ENCODE measurements at places on chromosomes 13 and 19. TPM values are rescaled to one million over a fixed set of nuclear protein-coding genes. Genes with fewer than 3 reads are reported as not detected.

The MBD3L2B gene
- total RNA-seq, result not detected

The ZNF599 gene
- 7.9 TPM for total RNA-seq

The SAFB2 gene
- 25.7 TPM for total RNA-seq

The ANKRD24 gene
- total RNA-seq, result 2.1 TPM

The ZNF837 gene
- 1.9 TPM for total RNA-seq

The PPM1N gene
- 1.1 TPM for total RNA-seq

The CACNA1A gene
- 0.34 TPM for total RNA-seq

The TMEM255B gene
- total RNA-seq, result 64.3 TPM

Measured in glomerular endothelial cell (primary cell).